ENCODE measurements at places on chromosomes 3 and 15.

GRCh38 chr15:85751291-85752123 is 43.2 kb downstream of the KLHL25 start:
- DNase-seq, result no peak

DNA sequence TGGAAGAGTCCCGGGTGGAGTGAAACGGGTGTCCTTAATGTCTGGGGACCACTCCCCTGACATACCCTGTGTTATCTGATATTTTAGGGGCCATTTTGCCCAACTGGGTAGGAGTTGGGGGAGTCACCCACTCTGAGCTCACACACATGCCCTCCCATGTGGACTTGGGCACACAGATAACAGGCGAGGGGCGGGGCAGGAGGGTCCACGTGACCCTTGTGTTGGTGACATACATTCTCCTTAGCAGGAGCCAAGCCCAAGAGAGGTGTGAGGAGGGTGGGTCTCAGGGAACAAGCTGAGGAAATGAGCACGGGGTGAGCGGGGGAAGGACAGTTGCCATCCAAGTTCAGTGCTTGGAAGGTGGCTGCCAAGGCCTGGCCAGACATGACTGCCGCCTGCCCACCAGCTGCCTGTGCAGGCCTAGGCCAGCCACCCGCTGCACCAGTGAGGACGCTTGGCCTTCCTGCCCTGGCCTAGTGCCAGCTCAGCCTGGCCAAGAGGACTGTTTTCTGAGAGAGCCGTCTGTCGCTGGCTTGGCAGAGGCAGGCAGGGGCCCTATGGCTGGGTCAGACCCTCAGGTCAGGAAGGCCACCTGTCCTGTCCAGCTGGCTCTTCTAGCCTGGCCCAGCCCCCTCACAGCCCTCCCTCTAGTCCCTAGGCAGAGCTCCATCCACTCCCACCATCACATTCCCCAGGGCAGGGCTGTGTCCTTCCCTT is 31.3 kb upstream of the TMEM115 start:
- no peak for DNase-seq

DNA sequence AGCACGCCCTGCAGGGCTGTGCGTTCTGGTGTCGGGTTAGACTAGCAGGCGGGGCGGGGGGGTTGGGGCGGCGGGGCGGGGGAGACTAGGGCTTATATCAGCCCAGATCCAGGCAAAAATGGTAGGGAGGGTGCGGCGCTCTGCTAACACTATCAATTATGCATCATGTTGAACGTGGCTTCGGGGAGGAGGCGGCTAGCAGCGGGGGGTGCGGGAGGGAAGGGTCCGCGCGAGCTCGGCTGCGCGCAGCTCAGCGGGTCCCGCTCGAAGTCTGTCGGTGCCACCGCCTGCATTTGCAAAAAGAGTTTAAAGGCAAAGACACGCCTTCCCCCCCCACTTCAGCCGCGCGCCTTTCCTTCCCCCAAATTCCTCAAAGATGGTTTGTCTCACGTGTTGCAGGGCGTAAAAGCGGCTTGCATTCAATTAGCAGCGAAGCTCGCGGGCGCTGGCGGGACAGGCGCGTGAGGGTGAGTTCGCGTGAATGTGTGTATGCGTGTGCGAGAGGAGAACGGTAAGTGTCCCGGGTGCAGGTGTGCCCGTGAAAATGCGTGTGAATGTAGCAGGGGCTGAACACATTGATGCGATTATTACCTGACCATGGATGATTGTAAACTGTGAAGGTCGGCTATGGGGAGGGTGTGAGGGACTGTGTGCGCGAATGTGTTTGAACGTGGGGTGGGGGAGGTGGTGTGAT is at the start of gene ISLR2:
Gene ISLR2, plus strand, starts transcription at position 432 of the 694 bp plus-strand sequence. CDS start 2,169 bp downstream, outside the sequence.
- no peak for DNase-seq

DNA sequence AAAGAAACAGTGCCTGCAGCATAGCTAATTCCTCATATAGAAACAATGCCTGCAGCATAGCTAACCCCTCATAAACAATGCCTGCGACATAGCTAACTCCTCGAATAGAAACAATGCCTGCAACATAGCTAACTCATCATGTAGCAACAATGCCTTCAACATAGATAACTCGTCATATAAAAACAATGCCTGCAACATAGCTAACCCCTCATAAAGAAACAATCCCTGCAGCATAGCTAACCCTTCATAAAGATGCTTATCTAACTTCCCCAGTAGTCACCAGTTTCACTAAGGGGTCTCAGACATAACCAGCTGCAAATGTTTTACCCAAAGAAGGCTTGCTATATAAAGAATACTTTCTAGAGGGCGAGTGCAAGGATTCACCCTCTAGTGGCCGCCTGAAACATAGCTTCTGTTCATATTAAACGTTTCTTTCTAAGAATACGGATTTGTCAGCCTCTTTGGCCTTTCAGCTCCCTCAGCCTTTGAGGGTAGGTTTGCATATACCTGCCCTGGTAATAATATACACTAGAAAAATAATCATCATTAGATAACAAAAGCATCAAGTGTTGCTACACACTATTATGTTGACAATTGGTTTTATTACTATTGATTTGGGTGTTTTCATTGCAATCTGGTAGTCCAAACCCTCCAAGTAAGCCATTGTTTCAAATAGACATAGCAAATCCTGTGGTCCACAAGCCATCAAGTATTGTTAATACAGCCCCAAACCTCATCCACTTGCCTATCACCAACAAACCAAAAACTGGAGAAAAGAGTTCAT is 44.4 kb upstream of the FAN1 start:
- peak; percentile 40 for DNase-seq

DNA sequence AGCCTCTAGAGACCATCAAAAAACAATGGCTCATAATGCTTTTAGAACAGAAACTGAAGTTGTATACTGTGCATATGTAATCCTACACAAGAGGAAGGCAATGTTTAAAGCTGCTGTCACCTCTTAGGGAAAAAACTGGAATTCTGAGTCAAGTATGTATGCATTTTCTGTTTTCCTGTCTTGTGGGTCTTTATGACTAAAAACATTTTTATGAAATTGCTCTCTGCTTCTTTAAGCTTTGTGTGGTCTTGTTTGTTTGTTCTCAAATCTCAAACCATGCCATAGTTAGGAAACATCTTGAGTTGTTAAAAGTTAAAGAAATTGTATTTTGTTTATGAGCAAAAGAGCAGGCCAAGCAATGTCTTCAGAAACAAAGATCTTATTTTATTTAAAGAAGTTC is 80.9 kb upstream of the SOX2 start:
- no peak for DNase-seq

- DNase-seq, result peak; percentile 47
Observed at GRCh38 chr3:43223670-43224364, 62.5 kb upstream of the SNRK start.

GRCh38 chr3:196179380-196180308 is 31.6 kb downstream of the ZDHHC19 start:
- DNase-seq, result peak; percentile 89

- DNase-seq, result no peak
Observed at GRCh38 chr3:129524081-129524480, 4.4 kb upstream of the RHO start.

- peak; percentile 75 for DNase-seq
Observed at GRCh38 chr3:187150599-187150998, 11.3 kb upstream of the RPL39L start.

GRCh38 chr3:31495971-31496665 is 36.6 kb upstream of the STT3B start:
- no peak for DNase-seq

- no peak for DNase-seq
Observed at GRCh38 chr15:87219650-87220615, 1036.6 kb downstream of the NTRK3 start.

GRCh38 chr3:18648868-18649462 is 223.8 kb upstream of the SATB1 start:
- no peak for DNase-seq

GRCh38 chr3:83843716-83844115 is 1115.1 kb upstream of the CADM2 start:
- no peak for DNase-seq

GRCh38 chr3:5006755-5007202 is 27.5 kb downstream of the BHLHE40 start:
- DNase-seq, result peak; percentile 91

- DNase-seq, result peak; percentile 68
Observed at GRCh38 chr3:16337856-16338540, 73.0 kb downstream of the OXNAD1 start.

- DNase-seq, result no peak
Observed at GRCh38 chr15:55256281-55257011, 33.2 kb downstream of the RAB27A start.

- DNase-seq, result no peak
Observed at GRCh38 chr3:22159004-22159695, 408.1 kb upstream of the ZNF385D start.

GRCh38 chr15:31487811-31488436 is 161.3 kb downstream of the KLF13 start:
- no peak for DNase-seq

DNA sequence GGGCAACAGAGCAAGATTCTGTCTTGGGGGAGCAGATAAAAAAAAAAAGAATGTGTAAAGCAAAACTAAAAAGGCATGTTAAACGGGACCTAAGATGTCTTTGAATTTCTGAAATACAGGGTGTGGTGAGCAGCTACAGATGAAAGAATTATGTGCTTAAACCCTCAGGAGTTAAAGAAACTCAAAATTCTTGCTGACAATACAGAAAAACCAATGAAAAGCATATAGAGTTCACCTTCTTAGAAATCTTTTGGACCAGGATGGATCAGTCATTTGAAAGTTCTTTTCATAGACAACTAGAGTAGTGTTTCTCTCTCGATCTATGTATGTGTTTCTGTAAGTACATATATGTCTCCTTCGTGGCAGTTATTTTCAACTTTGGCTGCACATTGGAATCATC is 31.4 kb downstream of the TUBGCP4 start:
- no peak for DNase-seq

DNA sequence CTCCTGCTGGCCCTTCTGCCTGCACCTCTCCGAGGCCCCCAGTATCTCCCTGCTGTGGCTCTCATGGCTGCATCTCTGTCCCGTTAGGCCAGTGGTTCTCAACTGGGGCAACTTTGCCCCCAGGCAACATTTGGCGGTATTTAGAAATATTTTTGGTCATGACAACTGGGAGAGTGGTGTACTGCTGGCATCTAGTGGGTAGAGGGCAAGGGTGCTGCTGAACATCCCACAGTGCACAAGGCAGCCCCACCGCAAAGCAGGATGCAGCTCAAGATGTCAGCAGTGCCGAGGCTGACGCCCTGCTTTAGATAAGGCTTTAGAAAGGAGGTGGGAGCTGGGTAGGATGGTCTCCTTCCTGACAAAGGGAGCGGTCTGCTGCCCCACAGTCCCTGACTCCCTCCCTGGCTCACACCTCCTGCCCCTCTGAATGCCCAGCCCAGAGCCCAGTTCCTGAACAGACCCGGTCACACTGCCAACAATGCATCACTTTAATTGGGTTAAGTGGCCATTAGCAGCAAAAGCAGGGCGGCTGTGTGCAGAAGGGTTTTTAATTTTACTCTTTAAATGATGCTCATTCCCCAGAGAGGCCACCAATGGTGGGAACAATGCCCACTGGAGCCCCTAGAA is 68.8 kb upstream of the TMEM115 start:
- DNase-seq, result peak; percentile 54

DNA sequence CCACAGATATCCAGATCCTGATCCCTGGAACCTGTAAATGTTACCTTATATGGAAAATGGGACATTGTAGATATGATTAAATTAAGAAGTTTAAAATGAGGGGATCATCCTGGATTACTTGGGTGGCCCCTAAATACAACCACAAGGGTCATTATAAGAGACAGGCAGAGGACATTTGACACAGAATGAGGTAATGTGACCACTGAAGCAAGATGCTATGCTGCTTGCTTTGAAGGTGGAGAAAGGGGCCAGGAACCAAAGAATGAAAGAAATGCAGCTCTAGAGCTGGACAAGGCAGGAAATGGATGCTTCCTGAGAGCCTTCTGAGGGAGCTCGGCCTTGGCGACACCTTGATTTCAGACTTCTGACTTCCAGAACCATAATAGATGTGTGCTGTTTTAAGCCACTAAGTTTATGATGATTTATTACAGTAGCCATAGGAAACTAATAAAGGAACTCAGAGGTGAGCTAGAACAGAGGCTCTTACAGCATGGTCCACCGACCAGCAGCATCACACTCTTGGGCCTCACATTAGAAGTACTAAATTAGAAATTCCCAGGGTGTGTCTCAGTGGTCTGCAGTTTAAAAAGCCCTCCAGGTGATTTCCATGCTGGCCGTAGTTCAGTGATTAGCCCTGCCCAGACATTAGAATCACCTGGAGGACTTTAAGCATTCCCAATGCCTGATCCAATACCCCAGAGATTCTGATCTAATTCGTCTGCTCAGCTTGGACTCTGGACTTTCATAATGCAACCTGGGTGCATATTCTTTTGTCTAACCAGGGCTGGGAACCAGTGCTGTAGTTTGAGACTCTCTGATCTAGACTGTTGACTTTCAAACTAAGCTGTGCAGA is 7.5 kb downstream of the COLQ start:
- no peak for DNase-seq

DNA sequence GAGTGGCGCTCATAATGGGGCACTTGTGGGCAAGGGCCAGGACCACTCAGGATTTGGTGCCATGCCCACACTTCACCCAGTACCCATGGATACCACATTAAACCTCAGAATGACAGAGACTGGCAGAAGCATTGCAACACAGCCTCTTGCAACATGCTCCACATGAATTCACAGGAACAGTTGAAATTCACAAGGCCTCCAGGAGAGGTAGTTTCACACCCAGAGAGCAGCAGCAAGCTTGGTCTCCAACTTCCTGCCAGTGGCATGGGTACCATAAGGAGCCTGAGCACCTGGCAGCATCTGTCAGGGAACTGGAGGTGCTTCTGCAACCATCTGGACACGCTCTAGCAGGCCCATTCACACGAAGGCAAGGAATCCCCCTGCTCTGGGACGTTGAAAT is 101.0 kb downstream of the OSBPL10 start:
- no peak for DNase-seq

- no peak for DNase-seq
Observed at GRCh38 chr15:74109713-74110112, 20.7 kb upstream of the ISLR2 start.

DNA sequence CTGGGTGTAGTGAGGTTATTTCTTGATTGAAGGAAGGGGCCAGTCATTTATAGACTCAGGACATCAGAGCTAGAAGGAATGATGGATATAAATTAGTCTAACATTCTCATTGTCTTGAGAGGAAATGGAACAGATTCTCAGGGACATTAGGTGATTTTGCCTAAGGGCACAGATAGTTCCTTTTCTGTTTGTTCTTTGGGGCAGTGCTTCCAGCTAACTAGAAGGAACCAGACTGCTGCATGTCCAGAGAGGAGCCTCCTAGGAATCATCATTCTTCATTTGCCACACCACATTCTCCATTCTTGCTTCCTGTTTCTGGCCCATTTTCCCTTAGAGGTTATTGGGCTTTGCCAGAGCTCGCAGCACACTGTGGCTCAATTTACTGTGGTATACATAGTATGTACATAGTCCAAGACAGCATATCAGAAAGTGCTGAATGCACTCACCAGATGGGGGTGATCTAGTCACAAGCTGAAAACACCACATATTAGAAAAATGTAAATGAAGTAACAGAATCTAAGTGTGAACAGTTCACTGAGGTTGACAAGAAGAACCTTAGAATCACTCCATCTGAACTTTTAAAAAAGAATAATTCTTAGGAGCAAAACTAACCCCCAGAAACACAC is 62.7 kb upstream of the MYZAP start:
- no peak for DNase-seq

GRCh38 chr3:189727898-189728297 is 96.7 kb downstream of the TP63 start:
- DNase-seq, result no peak

GRCh38 chr15:74608786-74609185 is 6.8 kb upstream of the CLK3 start:
- DNase-seq, result no peak
